NCI-H1694 treated with DMSO at 0.1 percent for 48 hours (cell line): ENCODE measurements at places on chromosomes 4 and X.
A peak's percentile ranks its signal among the peaks of the same experiment; 100 is the strongest.

GRCh38 chrX:69066021-69066757 lies 99.1 kb downstream of the PJA1 start:
- peak; percentile 85 for DNase-seq

DNA sequence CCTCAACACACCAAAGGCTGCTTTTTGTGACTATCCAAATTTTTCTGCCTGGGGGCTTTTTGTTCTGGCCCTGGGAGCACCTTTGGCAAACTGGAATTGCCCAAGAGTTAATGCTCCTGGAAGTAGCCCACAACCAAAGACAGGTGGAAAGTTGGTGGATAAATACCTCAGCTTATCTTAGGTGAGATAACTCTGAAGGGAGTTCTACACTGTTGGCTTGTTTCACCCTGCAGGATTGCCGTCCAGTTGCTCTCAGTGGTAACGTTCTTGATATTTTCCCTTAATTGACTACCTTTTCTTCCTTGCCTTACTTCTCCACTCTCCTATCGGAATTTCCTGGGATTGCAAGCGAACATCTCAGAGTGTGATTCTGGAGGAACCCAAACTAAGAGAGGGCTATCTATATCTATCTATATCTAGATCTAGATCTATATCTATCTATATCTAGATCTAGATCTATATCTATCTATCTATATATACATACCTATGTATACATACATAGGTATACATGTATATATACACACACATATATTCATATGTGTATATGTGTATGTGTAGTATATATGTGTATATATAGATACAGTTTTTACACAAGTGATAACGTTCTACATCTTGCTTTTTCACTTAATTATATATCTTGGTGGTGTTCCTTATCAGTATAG lies 82.6 kb upstream of the DHX15 start:
- no peak for DNase-seq

GRCh38 chr4:54165011-54165410 lies 64.1 kb upstream of the PDGFRA start:
- no peak for DNase-seq

GRCh38 chr4:58111818-58112217 lies 1001.6 kb upstream of the IGFBP7 start:
- no peak for DNase-seq

DNA sequence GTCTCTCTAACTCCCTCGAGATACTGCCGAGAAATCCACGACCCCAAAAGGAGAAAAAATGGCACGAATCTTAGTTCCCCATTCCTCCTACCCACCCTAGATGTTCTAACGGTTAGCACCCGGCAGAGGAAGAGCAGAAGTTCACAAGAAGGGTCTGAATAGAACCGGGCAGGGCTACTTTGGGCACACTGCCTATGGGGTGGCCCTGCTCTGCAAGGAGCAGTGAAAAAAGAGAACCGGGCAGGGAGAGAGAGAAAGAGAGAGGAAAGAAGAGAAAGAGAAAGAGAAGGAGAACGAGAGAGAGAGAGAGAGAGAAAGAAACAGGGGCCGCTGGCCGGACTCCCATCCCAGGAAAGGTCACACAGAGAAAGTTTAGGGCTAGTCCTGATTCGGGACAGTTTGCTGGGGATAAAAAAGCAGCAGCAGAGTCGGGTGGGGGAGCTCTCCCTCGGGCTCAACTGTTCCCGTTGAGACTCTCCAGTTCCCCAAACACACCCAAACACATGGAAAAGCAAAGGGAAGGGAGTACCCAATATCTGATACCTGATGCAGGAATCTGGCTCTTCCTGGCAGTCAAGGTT lies 468 bp downstream of the GLA start:
- DNase-seq: peak; percentile 33

DNA sequence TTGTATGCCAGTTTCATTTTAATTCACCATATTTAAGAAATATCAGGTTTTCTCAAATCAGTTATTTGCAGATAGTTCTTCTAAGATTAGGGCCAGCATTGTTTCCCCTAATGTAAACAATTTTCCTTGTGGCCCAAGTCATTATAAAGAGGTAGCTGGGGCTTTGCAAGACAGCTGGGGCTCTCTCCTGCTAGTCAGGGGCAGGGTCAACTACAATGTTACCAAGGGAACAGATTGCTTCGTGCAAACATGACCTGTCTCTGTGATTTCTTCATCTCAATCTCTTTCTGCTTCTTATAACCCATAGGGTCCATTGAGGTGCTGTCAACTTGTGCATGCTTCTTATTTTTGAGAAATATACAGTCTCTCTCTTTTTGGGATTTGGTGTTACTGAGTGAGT lies 12.1 kb downstream of the ARMCX6 start:
- no peak for DNase-seq

DNA sequence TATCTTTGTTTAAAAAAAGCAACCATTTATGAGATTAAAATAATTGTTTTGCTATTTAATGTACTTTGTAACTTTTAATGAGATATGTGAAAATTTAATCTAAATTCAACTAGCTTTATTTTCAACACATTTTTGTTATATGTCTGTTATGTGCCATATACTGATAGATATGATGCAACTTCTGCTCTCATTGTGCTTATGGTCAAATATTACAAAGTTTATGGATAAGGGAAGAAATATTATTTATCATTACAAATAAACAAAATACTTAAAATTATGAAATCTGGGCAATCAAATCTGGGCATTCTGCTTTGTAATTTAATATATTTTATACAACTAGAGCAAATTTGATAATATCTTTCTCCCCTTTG lies 40.0 kb downstream of the PCDH10 start:
- DNase-seq: no peak

- DNase-seq: no peak
These were observed 1.9 kb downstream of the DHRSX start for GRCh38 chrX:2498781-2499302.

- no peak for DNase-seq
These were observed 43.5 kb downstream of the DCTD start for GRCh38 chr4:182873726-182874125.

DNA sequence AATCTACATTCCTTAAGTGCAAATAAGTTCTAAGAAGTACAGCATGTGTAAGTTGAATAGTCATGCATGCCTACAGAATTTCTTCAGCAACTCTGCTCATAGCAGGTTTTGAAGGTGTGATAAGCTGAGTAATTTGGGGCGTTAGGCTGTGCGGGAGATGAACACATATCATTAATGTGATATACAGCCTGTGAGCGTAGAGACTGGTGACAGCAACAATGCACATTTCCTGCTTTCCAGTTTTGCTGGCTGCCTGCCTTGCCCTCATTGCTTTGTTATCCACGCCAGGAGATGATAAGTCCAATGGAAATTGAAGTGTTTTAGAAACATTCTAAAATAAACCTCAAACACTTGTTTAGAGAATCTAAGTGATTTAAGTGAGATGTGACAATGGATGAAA lies 1709.4 kb downstream of the ARAP2 start:
- DNase-seq: no peak

DNA sequence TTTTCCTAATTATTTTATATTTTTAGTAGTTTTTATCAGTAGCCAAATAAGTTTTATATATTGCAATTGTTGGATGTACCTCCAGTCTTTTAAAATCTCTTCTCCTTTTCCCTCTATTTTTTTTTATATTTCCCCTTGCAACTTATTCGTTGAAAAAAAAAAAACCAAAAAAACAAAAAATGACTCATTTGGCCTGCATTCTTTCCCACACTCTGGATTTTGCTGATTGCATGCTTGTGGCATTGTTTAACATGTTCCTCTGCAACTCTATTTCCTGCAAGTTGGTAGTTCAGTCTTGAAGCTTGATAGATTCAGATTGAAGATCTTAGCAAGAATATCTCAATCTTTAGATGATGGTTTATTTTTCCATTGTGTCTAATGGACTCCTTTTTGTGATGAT lies 260.6 kb upstream of the BOD1L1 start:
- no peak for DNase-seq

DNA sequence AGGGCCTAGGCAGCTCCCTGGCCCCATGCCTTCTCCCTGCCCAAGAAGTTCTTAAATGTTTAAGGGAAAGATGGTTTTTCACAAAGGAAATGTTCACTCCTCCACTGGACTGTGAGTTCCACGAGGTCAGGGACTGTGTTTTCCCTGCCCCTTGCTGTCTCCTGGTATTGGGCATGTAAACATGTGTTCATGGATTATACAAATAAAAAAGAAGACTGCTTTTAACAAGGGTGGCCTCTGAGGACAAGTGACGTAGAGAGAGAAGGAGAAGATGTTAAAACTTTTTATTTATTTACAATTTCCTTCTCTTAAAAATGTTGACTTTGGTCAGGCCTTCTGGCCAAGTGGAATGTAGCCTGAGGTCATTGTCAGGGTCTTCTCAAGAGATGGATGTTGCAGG lies 66.0 kb downstream of the FHDC1 start:
- no peak for DNase-seq

- no peak for DNase-seq
These were observed 14.8 kb downstream of the RPL34 start for GRCh38 chr4:108635070-108635655.

GRCh38 chr4:149203256-149204001 lies 612.2 kb downstream of the IQCM start:
- no peak for DNase-seq

DNA sequence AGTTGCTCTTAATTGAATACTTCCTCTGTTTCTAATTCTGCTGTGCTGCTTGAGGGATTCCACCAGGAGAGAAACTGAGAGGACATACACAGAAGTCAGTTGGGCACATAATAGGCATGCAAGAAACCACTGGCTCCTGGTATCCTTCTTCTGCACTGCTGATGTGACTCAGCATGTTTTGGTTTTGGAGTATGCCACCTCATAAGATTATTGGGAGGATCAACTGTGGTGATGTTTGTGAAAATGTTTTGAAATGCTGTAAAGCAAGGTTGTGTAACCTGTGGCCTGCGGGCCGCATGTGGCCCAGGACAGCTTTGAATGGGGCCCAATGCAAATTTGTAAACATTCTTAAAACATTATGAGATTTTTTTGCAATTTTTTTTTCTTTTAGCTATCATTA lies 119.6 kb downstream of the GATB start:
- DNase-seq: no peak

DNA sequence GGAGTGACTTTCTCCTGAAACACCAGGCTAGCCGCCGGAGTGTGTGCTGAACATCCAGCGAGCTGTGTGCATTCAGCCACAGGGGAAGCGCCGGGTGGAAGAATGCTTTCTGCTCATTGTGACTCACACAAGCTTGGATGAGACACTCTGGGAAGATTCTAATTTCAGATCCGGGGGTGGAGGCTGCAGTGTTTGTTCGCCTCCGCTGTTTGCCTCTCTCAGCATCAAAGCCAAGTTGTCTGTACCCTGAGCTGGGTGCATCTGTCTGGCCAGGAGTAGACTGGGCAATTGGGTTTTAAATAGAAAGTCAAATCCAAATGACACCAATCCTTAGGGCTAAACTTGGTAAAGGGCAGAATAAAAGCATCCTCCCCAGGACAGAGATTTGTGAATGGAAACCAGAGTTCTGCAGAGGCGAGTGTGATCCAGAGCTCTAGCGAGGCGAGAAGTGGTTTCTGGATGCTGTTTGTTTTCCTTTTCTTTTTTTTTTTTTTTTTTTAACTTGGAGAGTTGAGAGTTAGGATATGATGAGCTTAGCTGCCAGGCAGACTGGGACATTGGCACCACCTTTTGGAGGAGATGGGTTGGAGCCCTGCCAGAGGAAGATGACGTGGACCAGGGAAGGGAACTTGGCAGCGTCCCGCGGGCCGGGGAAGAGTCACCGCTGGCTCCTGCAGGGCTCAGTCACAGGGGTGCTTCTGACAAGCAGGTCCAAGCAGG lies 196.0 kb upstream of the PSAPL1 start:
- peak; percentile 20 for DNase-seq

DNA sequence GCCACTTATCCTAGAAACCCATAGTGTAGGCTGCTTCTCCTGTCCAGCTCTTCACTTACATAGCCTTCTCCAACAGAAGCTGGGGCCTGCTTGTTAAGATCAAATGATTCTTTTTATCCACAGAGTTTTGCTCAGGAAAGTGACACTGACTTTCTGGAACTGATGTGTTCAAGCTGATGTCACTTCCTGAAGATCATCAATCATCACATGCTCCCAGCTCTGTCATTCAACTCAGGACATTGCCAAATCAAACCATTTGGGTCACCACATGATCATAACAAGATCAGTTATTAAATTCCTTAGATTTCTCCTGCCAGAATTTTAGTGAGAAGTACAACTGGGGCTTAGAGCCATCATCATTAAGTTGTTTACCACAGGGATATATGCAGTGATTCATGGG lies 39.4 kb downstream of the GLRA3 start:
- no peak for DNase-seq

- no peak for DNase-seq
These were observed 147.4 kb downstream of the COL25A1 start for GRCh38 chr4:109155084-109155483.

- DNase-seq: no peak
These were observed 502.9 kb upstream of the PCDH10 start for GRCh38 chr4:132646186-132646585.

DNA sequence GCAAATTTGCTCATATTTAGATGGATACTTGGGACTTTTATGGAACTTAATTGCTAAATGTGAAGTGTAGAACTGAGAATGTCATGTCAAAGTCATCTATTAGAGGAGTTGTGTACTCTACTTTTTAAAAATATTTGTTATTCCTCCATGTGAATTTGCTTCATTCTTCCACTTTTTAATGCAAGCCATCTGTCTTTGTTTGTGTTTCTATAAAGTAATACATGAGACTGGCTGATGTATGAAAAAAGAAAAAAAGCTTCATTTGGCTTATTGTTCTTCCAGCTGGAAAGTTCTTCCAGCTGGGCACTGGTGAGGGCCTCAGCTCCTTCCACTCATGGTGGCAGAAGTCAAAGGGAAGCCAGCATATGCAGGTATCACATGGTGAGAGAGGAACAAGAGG lies 114.6 kb upstream of the GRID2 start:
- DNase-seq: no peak

DNA sequence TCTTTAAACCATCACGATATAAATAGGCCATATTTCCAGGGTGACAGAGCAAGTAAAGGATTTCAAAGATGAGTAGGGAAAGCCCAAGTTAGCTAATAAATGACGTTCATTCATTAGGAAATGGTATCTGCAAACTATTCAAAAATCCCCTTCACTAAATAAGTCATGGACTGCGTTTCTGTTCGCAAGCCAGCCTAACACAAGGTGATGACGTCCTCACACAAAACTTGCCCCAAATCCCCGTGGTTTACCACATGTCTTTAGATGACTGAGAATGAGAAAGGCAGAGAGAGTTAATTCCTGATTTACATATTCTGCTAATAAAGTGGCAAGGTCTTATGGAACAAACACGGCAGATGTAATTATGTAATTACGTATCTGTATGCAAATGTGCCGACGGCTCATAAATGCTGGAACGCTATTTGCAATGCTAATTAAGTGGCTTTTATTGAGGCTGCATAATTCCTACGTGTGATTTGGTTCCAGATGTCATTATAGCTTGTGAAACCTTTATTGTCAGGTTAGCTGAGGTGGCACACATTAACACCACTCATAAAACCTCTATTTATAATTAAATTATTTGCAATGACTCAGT lies 437.7 kb upstream of the FRG1 start:
- no peak for DNase-seq

- DNase-seq: peak; percentile 44
These were observed 6.0 kb downstream of the SLC2A9 start for GRCh38 chr4:10015140-10015753.
